ENCODE measurements at places on chromosomes 3 and 15.

DNA sequence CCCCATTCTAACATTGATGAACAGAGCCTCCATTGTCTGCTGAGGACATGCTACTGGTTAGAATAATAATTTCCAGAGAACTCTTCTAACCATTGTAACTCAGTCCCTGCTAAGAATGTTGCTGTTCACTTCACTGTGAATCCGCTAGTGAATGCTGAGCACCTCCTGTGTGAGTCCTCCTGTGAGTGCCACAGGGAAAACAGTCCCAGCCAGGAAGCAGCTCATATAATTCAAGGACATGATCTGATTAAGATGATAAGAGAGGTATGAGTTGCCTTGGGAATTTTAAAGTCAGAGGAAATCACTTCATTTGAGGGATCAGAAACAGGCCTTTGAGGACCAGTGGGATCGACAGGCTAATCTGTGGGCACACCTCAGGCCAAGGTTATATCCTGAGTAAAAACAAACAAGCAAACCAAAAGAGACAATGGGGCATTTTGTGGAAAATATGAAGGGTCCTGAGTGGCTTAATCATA, 33.9 kb upstream of the GPR160 start:
- DNase-seq, result no peak

- no peak for DNase-seq
These were observed 134.2 kb upstream of the LPP start for GRCh38 chr3:188019727-188020126.

DNA sequence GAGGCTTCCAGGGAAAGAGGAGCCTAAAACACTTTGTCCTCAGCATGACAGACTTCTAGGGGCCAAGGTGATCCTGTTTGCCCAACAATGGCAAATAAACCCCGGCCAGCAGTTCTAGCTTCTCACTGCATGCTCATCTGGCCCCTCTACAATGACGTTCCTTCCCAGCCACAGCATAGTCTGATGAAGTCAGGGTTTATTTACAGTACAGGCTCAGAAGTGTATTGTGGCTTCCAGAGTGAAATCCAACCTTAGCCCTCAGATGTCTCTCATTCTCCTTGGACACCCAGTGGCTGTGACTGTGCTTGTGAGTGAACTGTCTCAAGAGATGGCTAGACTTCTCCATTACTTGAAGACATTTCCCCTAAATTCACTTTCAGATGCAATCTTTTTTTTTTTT, 40.8 kb downstream of the BFSP2 start:
- no peak for DNase-seq

- DNase-seq, result no peak
These were observed 258.3 kb upstream of the ZPLD1 start for GRCh38 chr3:102176333-102177050.

GRCh38 chr3:85495602-85496001, 536.8 kb downstream of the CADM2 start:
- DNase-seq, result no peak

GRCh38 chr15:25792128-25792527, 71.0 kb downstream of the ATP10A start:
- peak; percentile 44 for DNase-seq

GRCh38 chr15:70264738-70265465, 167.2 kb upstream of the TLE3 start:
- no peak for DNase-seq

DNA sequence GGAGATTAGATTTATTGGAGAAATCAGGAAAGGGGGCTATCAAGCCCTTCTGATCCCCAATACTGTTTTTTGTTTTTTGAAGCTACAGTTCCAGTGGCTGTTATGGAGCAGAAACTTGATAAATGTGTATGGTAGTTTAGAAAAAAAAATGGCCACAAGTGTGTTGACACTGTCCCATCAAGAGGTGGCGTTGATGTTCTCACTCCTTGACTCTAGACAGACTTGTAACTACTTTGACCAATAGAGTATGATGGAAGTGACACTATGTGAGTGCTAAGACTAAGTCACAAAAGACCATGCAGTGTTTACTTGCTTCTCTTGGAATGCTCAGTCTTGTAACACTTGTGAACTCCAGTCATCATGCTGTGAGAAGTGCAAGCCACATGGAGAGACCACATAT, 356.7 kb downstream of the PDCD6IP start:
- DNase-seq, result no peak

DNA sequence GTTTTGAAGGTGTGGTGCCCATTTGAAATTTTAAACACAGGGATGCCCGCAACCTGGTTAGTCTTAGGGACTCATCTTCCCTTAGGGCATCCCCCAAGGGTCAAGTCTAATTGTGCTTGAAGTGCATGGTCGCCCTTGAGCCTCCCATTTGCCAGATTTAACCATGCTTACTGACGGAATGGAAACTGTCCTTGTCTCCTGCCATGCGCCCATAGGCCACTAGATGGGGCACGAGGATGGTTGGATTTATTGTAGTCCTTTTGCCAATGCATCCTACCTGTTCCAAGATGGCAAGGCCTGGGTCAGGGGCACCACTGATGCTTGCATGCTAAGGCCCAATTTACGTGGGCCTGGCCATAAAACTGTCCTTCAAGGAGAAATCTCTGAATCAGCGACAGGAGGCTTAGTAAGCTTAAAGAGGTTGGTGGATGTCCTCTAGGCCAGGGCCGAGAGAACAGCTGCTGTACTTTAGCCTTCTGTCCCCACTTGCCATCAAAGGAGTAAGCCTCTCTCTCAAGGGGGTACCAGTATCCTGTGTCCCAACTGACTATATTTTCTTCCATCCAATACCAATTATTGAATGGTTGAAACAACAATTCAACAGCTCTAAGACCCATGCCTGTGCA, 355.4 kb downstream of the OTOL1 start:
- DNase-seq, result no peak

GRCh38 chr15:101489237-101489598, 289 bp downstream of the PCSK6 start:
- DNase-seq, result no peak

Measured in activated effector memory CD4-positive, alpha-beta T cell treated with anti-CD3 and anti-CD28 coated beads, Interleukin-2, amount 50 U/mL, for 16 hours (primary cell).